ENCODE measurements at places on chromosomes 2 and 18.

DNA sequence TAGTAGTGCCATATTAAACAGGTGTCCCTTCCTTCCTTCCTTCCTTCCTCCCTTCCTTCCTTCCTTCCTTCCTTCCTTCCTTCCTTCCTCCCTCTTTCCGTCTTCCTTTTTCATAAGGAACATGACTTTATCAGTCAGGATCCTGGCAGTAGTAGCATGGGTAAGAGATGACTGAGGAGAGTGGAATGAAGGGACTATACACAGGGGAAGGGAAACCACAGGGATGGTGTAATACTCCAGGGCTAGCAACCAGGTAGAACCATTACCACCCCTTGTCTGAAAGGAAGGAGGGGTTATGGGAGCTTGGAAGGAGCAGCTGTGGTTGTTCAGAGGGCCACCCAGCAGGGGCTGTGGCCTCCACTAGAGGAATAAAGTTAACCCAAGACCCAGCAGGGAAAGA lies 23.2 kb upstream of the KDM3A start:
- no peak for DNase-seq

DNA sequence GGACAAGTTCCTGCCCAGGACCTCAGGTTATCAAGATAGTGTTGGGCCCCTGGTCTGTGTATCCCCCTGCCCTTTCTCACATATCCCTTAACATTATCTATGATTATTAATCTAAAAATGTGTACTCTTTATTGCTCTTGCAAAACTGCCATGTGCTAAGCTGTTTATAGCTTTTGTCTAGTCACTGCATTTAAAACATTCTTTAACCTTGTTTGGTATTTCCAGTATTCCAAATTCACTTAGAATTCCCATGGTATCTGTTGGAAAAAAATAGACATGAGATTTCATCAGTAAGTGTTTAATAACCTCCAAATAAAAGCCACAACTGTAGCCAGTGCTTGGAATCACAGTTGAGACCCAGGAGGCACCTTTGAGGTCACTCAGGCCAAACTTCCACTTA lies 16.2 kb upstream of the GLS start:
- no peak for DNase-seq

- DNase-seq, result no peak
Observed at GRCh38 chr2:172734711-172735581, 699 bp upstream of the RAPGEF4 start.

DNA sequence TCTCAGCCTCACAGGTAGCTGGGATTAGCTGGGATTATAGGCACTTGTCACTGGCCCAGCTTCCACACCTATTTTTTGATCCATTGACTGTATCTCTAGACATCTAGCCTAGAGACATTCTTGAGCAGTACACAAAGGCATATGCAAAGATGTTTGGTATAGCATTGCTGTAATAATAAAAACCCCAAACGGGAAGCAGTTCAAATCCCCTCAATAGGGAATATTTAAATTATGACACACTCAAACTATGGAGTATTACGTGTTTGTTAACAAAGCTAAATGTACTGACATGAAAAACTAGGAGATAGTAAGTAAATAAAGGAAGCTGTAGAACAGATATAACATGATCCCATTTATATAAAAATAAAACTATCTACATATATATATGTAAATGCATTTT lies 27.7 kb downstream of the DOK1 start:
- DNase-seq, result no peak

GRCh38 chr2:98034745-98035144 lies 39.0 kb upstream of the TMEM131 start:
- no peak for DNase-seq
